Tibial nerve (tissue), 4 donors: ENCODE measurements at places on chromosomes 2 and 18.

DNA sequence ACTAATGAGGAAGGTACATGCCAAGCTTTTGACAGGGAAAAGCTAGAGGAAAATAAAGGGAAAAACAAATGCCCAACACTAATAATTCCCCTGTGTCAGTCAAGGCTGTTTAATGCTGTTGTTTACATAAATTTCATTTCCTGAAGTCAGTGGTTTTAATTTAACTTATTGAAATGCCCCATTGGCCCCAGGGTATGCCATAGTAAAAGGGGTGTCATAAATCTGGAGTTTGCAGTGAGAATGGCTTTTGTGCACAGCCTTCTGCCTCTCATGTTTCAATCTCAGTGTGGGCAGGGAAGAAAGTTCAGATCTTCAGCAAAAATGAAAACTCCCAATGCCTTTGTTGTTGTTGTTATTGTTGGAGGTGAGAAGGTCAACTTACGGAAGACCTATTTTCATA lies 550.1 kb upstream of the DCC start:
- H3K36me3 ChIP-seq = no peaks in the 10 kb centered on the region
- no peaks in the 10 kb centered on the region for H3K27me3 ChIP-seq
- no peak for DNase-seq
- no peak overlapping the region for H3K4me3 ChIP-seq
- H3K4me1 ChIP-seq = no peaks in the 10 kb centered on the region

GRCh38 chr2:70086278-70086837 lies 919 bp upstream of the PCBP1 start:
- H3K4me3 ChIP-seq = peak overlapping the region; percentile 62
- peak; percentile 56 for DNase-seq
- no peaks in the 10 kb centered on the region for H3K27me3 ChIP-seq
- H3K36me3 ChIP-seq = no peaks in the 10 kb centered on the region
- H3K27ac ChIP-seq = peak overlapping the region; percentile 99

DNA sequence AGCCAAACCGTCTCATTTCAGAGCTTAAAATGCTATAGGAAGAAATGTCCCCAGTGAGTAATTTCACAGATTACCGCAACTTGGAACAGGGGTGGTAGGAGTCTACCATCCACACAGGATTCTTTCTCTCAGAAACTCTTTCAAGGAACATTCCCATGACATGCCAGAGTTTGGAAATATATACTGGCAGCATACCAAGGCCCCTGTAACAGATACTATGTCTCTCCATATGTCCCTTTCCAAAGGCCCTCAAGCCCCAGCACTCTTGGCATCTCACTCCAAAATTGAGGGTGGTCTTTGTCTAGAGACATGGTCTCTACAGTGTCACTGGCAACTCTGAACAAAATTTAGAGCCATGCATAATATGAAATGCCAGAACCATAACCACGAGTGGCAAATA lies 11.0 kb downstream of the FIGLA start:
- no peak overlapping the region for H3K4me3 ChIP-seq
- no peaks in the 10 kb centered on the region for H3K27me3 ChIP-seq
- H3K4me1 ChIP-seq = no peaks in the 10 kb centered on the region
- no peak for DNase-seq

DNA sequence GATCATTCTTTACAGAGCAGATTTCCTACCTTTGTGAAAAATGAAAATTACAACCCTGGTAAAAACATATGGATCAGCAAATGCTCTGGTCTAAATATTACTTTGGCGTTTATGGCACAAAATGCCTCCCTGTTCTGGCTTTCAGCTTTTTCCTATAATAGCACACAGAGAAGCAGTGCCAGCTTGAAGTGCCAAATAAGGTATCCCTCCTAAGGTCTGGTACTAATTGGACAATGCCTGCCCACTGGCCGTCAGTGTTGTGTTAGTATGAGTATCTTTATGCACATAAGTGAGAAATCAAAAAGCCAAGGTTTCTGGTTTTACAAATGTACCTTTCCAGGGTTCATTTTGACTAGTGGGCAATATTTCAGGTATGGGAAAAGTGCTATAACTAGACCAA lies 1293.7 kb upstream of the FAM98A start:
- H3K36me3 ChIP-seq = no peaks in the 10 kb centered on the region
- H3K27ac ChIP-seq = no peak overlapping the region
- DNase-seq = no peak
- H3K27me3 ChIP-seq = no peaks in the 10 kb centered on the region

DNA sequence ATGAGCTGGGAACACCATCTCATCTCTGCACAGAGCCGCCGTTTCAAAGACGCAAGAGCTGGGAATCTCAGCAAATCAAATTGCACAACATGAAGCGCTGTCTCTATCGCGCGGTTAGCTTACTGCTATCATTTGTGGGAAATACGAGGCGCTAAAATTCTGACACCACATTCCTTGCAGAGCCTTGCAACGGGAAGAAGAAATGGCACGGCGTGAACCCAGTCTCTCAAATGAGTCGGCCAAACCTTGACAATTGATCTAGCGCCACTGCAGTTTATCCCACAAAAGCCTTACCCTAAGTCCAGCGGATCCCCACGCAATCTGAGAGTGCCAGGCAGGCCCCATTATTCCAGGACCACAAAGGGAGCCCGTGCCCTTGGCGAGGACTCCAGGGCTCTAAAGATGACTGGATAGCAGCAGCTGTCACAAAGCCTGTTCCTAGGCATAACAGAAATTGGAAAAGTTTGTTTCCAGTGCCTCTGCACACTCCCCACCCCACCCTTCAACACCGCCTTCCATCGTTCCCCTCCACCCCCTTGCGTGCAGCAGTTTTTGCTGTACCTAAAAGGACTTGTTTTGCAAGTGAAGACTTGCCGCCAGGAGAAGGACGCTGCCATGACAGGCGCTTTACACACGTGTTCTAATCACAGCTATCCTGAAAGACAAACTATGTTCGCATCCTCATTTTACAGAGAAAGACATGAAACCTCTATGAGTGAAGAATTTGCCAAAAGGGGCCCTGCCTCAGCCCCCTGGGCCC lies 252.4 kb downstream of the EIPR1 start:
- no peaks in the 10 kb centered on the region for H3K36me3 ChIP-seq
- H3K27me3 ChIP-seq = no peaks in the 10 kb centered on the region
- H3K27ac ChIP-seq = no peak overlapping the region
- DNase-seq = no peak
- no peaks in the 10 kb centered on the region for H3K4me1 ChIP-seq
- no peak overlapping the region for H3K4me3 ChIP-seq
